GM12865 (cell line): ENCODE measurements at places on chromosomes 6 and 20.

GRCh38 chr6:162395181-162395580, 332.4 kb downstream of the PRKN start:
- DNase-seq: no peak

DNA sequence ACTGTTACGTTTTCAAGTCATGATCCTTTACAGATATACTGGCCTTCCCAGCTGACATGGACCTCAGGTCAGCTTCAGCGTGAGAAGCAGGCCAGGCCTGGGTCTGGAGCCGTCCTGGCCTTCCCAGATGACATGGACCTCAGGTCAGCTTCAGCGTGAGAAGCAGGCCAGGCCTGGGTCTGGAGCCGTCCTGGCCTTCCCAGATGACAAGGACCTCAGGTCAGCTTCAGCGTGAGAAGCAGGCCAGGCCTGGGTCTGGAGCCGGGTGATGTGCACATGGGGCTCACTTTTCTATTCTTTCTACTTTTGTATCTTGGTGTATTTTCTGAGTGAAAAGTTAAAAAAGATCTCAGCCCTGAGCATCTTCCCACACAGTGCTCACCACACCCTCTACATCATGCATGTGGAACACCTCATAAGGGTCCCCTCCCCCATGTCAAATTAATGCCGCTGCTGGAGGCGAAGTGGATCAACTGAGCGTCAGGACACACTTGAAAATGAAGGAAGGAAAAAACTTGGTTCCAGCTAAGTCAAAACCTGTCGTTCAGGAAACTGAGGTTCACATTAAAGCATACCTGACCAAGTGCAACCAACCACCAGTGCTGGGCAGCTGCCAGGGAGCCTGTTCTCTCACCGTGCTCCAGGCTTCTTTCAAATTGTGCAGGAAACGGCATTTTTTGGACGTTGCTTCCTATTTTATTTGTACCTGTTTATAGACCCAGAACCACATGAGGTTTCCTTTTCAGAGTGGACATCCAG, 32.2 kb downstream of the KIF25 start:
- DNase-seq: no peak

DNA sequence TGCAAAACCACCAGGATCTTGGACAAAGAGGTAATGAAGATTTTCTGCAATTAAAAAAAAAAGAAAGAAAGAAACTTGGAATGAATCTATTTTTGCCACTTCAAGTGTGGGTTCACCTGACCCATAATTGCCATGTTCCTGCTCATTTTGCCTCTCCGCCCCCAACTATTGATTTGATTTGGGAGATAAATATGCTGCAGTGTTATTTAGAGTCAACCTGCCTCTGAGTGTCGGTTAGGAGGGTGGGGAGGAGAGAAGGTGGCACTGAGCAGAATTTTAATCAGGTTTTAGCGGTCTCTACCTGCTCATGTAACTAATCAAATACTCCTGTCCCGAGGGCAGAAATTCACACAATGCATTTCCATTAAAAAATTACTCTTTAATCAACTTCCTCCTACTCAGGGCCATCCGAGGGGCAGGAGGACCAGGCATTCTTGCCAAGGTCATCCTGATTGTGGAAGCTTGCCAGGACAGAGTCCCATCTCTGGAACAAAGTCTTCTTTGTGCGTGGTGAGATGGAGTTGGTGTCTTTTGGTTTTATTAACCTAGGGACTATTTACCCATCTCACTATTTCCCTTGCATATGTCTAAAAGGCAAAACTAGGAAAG, 300.1 kb downstream of the CDH26 start:
- no peak for DNase-seq

- DNase-seq: no peak
Observed at GRCh38 chr6:75273009-75273408, 11.6 kb downstream of the TMEM30A start.

GRCh38 chr20:45873409-45874103, 7.5 kb upstream of the ZSWIM1 start:
- DNase-seq: no peak

DNA sequence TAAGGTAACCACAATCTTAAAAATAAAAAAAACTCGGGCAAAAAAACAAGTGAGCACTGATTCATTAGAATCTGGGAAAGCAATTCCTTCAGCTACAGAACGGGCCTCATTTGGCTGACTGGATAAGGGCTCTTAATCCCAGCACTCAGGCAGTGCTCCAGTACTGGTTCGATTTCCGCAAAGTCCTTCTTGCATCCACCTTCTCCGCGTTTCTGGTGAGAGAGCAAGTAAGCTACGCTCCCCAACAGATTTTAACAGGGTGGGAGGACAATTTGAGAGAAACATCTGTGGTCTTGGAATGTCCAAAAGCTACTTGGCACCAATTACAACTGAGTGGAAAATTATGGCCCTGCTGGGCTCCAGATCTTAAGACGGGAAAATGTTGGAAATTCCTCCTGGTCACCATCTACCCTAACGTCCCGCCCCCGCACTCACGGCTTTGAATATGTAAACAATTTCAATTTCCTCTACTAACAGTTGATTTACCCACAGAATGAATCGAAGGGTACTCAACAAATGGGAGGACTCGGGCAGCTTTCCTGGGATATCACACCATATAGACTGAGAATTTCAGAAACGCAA, 18.1 kb upstream of the ZSCAN9 start:
- no peak for DNase-seq

DNA sequence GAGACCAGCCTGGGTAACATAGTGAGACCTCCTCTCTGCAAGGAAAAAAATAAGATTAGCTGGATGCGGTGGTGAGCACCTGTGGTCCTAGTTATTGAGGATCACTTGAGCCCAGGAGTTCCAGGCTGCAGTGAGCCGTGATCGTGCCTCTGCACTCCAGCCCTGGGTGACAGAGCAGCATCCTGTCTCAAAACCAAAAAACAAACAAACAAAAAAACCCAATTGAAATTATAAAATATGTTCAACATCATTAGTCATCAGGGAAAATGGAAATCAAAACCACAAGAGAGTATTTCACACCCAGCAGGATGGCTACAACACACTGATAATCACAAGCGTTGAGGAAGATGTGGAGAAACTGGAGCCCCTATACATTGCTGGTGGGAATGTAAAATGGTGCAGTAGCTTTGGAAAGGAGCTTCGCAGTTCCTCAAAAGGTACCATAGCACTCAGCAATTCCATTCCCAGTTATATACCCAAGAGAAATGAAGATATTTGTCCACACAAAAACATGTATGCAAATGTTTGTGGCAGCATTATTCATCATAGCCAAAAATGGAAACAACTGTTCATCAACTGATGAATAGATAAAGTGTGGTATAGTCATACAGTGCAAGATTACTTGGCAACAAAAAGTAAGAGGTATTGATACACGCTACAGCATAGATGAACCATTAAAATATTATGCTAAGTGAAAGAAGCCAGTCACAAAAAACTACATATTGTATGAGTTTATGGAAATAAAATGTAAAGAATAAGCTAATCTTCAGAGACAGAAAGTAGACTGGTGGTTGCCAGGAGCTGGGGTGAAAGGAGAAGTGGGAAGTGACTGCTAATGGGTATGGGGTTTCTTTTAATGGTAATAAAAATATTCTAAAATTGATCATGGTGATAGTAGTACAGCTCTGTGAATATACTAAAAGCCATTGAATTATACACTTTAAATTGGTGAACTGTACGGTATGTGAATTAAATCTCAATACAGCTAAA, 38.7 kb upstream of the RIPOR2 start:
- no peak for DNase-seq

GRCh38 chr20:37890643-37891042, 12.3 kb upstream of the VSTM2L start:
- DNase-seq: no peak

DNA sequence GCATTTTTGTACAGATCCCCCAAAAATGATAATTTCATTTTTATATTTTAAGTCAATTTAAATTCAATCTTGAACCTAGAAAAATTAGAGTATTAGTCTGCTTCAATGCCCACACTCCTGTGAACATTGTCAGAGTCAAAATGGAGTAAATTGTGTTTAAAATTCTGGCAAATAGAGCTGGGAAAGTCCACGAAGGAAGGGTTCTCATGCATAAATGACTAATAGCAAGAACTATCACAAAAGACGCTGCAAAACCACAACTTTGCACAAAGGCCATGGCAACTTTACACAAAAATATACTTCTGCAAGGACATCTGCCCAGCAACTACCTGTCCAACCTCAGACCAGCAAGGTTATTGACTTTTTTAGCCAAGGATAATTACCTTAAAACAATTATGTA, 203.2 kb upstream of the SMLR1 start:
- peak; percentile 81 for DNase-seq

DNA sequence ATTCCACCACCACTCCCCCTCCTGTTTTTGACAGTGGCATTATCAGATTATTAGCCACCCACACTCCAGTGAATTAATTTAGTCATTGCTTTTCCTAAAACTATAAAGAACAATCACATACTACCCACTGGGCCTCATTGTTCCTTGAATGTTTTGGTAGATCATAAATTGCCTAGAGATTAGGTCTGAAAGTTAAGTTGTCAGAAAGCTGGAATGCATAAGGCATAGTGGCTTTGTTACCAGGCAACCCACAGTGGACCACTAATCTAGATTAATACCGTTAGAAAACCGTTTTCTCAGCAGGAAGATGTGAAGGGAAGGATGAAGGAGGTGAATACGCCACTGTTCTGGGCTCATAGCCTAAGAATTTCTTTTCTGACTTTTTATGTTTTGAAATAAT, 75.6 kb downstream of the SAMD3 start:
- DNase-seq: no peak
